ENCODE measurements at places on chromosomes 3 and 15.

DNA sequence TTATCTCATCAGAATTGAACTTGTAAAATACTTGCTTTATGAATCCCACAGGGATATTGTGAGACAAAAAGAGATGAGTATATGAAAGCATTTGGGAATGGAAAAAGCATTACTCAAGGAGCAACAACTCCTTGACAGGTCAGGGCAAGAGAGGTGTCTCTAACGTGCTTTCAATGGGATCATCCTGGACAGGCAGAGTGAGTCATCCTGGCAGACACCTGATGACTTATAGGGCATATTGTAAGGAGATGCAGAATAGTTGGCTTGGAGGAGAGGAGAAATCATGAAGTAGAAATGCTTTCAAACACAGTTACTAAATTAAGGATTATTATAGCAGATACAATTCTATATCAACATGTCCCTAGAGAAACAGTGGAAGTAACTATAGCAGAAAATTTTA is 71.9 kb upstream of the THSD4 start:
- DNase-seq = no peak

- no peak for DNase-seq
Measured at GRCh38 chr3:45704301-45704943, 15.2 kb downstream of the SACM1L start.

DNA sequence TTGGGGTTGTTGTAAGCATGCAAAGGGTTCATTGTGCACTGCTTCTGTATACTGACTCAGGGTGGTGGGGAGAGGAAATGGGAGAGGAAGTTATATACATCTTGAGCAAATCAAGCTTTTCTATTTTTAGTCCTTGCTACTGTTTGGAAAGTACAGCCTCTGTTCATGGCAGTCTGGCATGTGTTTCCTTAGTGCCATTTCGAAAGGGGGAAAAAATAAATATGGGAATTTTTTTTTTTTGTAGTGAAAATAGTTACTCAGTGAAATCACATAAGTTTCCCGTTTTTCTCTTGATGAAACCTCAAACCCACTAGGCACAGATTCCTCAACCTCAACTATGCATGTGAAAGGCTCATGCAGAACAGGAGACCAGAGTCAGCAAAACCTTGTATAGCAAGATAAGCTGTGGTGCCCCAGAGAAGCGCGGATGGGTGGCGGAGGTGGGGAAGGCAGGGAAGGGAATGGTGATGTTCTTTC is 353.3 kb downstream of the LPP start:
- DNase-seq = no peak

- DNase-seq = no peak
Measured at GRCh38 chr3:80060664-80061063, 292.9 kb upstream of the ROBO1 start.

DNA sequence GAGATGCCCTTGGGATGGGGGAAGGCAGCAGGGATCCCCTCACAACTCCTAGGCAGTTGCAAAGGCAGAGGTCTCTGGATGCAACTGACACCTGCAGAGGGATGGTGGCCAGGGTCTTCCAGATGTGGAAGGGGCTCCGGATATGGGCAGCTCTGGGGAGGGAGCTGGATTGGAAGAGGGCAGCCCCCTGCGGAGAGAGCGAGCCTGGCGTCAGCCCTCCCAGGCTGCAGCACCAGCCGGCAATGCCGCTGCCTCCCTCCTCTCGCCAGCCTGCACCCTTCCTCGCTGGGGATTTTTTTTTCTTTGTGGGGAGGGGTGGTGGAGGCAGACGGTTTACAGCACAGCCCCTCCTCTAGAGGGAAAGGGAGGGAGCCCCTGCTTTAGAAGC is 1.6 kb downstream of the INSYN1 start:
- DNase-seq = no peak

GRCh38 chr3:97670952-97671351 is 93.6 kb upstream of the ARL6 start:
- no peak for DNase-seq

- DNase-seq = peak; percentile 80
Measured at GRCh38 chr15:98428253-98428989, 219.9 kb upstream of the IGF1R start.
